ENCODE measurements at places on chromosomes 7 and 10. TPM values are rescaled to one million over a fixed set of nuclear protein-coding genes. Genes with fewer than 3 reads are reported as not detected.

AGBL3 gene
- 2.0 TPM for total RNA-seq

DNA sequence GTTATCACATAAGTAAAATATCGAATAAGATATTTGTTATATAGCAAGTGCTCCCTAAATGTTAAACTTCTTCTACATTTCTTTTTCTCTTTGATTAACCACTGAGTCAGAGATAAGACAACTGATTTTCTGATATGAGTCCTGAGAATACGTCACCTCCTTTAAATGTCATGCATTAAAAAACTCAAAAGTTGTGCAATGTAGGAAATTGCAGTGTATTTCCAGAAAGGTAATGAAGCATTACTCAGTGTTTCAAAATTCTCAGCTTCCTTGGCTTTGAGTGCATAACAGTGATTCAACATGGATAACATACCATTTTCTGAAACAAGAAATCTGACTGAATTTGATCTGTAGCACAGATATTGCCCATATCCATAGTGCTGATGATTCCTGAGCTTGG, 155.8 kb downstream of the BMPER start:
- H3K36me3 ChIP-seq, result no peaks in the 10 kb centered on the region
- no peaks in the 10 kb centered on the region for H3K4me1 ChIP-seq
- DNase-seq, result no peak
- H3K4me3 ChIP-seq, result no peak overlapping the region
- no peaks in the 10 kb centered on the region for H3K27me3 ChIP-seq

USP6NL gene
- total RNA-seq, result 0.83 TPM

NRCAM gene
- total RNA-seq, result not detected

DNA sequence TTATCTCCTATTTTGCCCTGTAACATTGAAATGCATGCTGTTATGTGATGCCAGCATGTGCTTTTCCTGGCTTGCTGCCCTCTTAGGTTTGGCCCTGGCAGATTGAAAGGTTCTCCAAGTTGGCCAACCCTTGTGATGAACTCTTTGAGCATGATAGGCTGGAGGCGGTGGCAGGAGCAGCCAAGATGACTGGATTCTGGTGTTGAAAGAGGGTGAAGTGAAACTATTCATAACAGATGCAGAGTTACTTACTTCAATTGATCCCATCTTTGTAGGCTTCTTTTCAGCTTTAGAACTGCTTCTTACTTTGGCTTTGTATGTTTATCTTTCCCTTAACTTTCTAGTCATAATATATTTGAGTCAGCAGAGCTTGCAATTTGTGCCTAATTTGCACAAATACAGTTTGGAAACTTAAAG, 57.6 kb downstream of the BICC1 start:
- H3K36me3 ChIP-seq, result no peaks in the 10 kb centered on the region
- no peak for DNase-seq
- H3K27ac ChIP-seq, result no peak overlapping the region
- H3K4me1 ChIP-seq, result no peaks in the 10 kb centered on the region

- DNase-seq, result no peak
- peak overlapping the region; percentile 84 for H3K27ac ChIP-seq
- H3K4me1 ChIP-seq, result peaks cover 28% of the 10 kb centered on the region
Measured at GRCh38 chr7:105512415-105512814, 9.7 kb downstream of the PUS7 start.

HELLS gene
- total RNA-seq, result 247 TPM

GRCh38 chr10:75980419-75981002, 549.1 kb downstream of the LRMDA start:
- H3K27me3 ChIP-seq, result no peaks in the 10 kb centered on the region
- no peak overlapping the region for H3K4me3 ChIP-seq
- DNase-seq, result no peak

GRCh38 chr10:96496281-96496925, 17.3 kb downstream of the TLL2 start:
- H3K27me3 ChIP-seq, result peaks cover 15% of the 10 kb centered on the region
- H3K4me1 ChIP-seq, result no peaks in the 10 kb centered on the region

- H3K27me3 ChIP-seq, result no peaks in the 10 kb centered on the region
- peaks cover 36% of the 10 kb centered on the region for H3K4me1 ChIP-seq
- DNase-seq, result no peak
- peak overlapping the region; percentile 100 for H3K27ac ChIP-seq
Measured at GRCh38 chr7:92135052-92135889, 994 bp upstream of the CYP51A1 start.

GRCh38 chr10:132417257-132417910, 20.4 kb downstream of the PWWP2B start:
- H3K36me3 ChIP-seq, result peaks cover 2% of the 10 kb centered on the region
- no peak overlapping the region for H3K4me3 ChIP-seq
- no peak for DNase-seq

DNA sequence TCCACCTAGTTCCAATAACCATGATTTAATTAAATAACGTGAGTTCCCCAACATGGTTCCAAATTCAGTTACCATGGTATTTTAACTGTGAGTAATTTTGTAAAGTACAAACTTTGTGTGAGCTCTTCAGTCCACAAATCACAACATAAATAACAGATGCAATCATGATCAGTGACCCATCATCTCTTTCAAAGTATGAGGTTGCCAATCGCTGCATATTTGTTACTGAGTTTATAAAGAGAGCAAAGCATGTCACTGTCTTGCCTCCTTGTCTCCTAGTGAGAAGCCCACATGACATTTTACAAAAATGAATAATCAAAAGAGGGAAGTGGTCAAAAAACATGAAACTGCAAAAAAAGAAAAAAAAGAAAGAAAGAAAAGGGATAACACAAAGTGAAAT, 69.1 kb upstream of the PDSS1 start:
- H3K4me1 ChIP-seq, result no peaks in the 10 kb centered on the region
- peaks cover 24% of the 10 kb centered on the region for H3K27me3 ChIP-seq
- no peak overlapping the region for H3K27ac ChIP-seq
- no peaks in the 10 kb centered on the region for H3K36me3 ChIP-seq
- H3K4me3 ChIP-seq, result no peak overlapping the region
- no peak for DNase-seq

INSYN2A gene
- total RNA-seq, result not detected

DNA sequence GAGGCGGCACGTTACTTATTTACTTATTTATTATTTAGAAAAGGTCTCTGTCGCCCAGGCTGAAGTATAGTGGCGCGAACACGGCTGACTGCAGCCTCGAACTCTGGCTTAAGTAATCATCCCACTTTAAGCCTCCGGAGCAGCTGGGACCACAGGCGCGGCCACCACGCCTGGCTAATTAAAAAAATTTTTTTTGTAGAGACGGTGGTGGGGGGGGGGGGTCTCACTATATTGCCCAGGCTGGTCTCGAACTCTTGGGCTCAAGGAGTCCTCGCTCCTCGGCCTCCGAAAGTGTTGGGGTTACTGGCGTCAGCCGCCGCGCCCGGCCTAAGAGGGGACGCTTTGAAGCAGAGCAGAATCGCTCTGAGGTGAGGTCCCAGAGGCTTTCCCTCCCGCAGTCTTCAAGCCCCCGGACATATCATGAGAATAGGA, 675 bp upstream of the FRAT2 start:
- peaks cover 16% of the 10 kb centered on the region for H3K36me3 ChIP-seq
- peaks cover 28% of the 10 kb centered on the region for H3K27me3 ChIP-seq
- peak overlapping the region; percentile 77 for H3K4me3 ChIP-seq
- no peak for DNase-seq

GRCh38 chr7:135771961-135772638, 23.5 kb upstream of the FAM180A start:
- no peaks in the 10 kb centered on the region for H3K27me3 ChIP-seq
- H3K27ac ChIP-seq, result no peak overlapping the region
- DNase-seq, result no peak
- H3K4me1 ChIP-seq, result no peaks in the 10 kb centered on the region

DNA sequence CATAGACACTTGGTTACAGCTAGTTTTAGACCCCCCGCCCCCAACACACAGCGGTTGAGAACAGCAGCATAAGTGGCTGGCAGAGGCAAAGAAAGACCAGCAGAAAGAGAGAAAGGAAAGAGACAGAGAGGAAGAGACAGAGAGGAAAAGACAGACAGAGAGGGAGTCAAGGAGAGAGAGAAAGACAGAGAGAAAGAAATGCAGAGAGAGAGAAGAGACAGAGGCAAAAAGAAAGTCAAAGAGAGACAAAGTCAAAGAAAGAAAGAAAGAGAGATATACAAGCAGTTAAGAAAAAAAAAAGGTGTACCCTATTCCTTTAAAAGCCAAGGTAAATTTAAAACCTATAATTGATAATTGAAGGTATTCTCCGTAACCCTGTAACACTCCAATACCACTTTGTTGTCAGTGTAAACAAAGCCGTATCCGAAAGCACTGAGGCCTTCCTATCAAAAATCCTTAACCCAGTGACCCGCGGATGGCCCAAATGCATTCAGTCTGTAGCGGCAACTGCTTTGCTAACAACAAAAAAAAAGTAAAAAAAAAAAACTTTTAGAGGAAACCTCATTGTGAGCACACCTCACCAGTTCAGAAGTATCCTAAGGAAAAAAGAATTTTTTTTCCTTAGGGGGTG, 11.9 kb upstream of the SLC12A9 start:
- no peak overlapping the region for H3K27ac ChIP-seq
- H3K4me1 ChIP-seq, result peaks cover 4% of the 10 kb centered on the region
- H3K27me3 ChIP-seq, result peaks cover 3% of the 10 kb centered on the region
- H3K36me3 ChIP-seq, result no peaks in the 10 kb centered on the region
- DNase-seq, result no peak

- peaks cover 9% of the 10 kb centered on the region for H3K4me1 ChIP-seq
- H3K36me3 ChIP-seq, result no peaks in the 10 kb centered on the region
- H3K27ac ChIP-seq, result no peak overlapping the region
Measured at GRCh38 chr10:92756201-92757065, 66.7 kb downstream of the HHEX start.

Data from activated CD4-positive, alpha-beta T cell treated with anti-CD3 and anti-CD28 coated beads, Interleukin-2, amount 10 ng/mL, durations not matched to agents 24 days and 14 days (primary cell).